Activated T-cell treated with anti-CD3 and anti-CD28 coated beads for 24 hours (primary cell): ENCODE measurements at places on chromosomes 12 and 14.
A peak's percentile ranks its signal among the peaks of the same experiment; 100 is the strongest.

GRCh38 chr14:51283402-51284085, 43.5 kb downstream of the TMX1 start:
- no peak for DNase-seq

- DNase-seq, result no peak
These were observed 33.6 kb upstream of the PCNX1 start for GRCh38 chr14:70873627-70874026.

DNA sequence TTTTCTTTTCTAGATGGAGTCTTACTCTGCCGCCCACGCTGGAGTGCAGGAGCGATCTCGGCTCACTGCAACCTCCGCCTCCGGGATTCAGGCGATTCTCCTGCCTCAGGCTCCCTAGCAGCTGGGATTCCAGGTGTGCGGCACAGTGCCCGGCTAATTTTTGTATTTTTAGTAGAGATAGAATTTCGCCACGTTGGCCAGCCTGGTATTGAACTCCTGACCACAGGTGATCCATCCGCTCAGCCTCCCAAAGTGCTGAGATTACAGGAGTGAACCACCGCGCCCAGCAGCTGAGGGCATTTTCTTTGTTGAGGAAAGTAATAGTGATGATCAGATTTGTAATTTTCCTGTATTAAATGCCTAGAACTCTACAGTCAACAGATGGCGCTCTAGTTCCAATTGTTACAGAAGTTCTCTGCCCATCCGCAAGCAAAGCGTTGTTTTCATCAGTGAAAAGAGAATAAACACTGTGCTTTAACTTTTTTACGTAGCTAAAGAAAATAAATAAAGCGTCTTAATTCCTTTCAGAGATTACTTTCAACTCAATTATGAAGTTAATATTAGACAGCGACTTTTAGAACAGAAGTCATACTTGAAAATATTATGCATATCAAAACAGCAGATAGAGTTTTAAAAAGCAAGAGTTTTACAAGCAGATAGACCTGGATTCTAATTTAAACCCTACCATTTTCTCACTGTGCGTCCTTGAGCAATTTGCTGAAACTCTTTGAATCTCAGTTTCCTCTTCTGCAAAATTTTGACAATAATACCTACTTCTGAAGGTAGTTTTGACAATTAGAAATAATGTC, 335.1 kb downstream of the DUSP6 start:
- DNase-seq, result no peak

- DNase-seq, result no peak
These were observed 41.3 kb downstream of the TDG start for GRCh38 chr12:104006929-104007328.

DNA sequence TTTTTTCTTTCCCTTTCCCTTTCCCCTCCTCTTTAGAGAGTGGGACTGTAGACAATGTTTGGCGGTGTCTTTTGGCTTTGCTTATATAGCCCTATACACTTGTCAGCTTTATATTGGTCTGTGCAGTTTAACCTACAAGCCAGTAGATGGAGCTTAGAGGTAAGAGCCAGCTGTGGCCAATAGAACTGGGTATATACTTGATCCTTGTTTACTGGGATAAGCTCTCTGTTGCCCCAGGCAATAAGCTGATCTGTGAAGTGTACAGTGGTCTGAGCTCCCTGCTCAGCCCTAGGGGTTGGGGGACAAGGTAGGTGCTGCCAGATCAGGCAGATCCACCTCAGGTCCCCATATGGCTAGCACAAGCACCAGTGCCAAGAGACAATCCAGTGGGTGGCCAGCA, 434.1 kb downstream of the NOVA1 start:
- DNase-seq, result no peak

- DNase-seq, result no peak
These were observed 219.4 kb downstream of the LRRK2 start for GRCh38 chr12:40444174-40444573.

DNA sequence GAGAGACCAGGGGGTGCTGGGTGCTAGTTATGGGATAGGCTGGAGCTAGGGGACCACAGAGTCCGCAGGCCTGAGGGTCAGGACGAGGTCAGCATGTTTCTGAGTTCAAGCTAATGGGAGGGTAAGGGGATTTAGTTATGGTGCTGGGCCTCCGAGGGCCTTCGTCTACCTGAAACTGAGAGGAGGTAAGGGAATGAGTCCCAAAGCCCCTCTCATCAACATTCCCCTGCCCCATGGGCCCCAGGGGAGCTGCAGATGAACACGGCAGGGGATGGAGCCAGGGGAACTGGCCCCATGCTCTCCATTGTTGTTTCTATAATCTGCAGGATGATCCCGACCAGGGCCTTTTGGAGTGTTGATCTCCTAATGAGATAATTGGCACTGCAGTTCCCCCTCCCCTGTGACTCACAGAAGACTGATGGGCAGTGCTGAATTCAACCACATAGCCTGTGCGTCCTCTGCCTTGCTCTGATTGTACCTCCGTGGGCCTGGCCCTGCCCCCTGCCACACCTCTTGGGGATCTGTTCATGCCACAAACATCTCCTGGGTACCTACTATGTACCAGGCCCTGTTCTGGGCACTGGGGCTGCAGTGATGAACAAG, 21.4 kb downstream of the FAIM2 start:
- no peak for DNase-seq

GRCh38 chr14:76007379-76007778, 21.8 kb downstream of the IFT43 start:
- no peak for DNase-seq

- DNase-seq, result no peak
These were observed 57.1 kb downstream of the KDM2B start for GRCh38 chr12:121523741-121524140.

GRCh38 chr12:51920046-51920445, 12.7 kb downstream of the ACVRL1 start:
- no peak for DNase-seq

DNA sequence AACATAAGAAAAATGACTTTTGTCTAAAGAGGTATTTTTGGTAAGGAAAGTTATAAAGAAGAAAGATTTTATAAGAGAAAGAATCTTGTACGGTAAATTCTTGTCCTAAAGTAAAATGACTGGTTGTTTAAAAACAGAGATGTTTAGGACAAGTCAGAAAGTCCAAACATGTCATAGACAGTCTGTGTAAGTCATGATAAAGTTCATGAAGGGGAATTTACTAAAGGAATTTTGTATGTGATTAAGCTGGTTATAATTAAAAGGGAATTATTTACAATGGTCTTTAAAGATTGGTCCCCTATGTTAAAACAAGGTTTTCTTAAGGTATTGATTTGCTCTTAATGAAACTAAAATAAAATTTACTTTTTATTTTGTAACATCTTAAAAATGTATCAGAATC, 269.4 kb upstream of the CCDC196 start:
- no peak for DNase-seq

DNA sequence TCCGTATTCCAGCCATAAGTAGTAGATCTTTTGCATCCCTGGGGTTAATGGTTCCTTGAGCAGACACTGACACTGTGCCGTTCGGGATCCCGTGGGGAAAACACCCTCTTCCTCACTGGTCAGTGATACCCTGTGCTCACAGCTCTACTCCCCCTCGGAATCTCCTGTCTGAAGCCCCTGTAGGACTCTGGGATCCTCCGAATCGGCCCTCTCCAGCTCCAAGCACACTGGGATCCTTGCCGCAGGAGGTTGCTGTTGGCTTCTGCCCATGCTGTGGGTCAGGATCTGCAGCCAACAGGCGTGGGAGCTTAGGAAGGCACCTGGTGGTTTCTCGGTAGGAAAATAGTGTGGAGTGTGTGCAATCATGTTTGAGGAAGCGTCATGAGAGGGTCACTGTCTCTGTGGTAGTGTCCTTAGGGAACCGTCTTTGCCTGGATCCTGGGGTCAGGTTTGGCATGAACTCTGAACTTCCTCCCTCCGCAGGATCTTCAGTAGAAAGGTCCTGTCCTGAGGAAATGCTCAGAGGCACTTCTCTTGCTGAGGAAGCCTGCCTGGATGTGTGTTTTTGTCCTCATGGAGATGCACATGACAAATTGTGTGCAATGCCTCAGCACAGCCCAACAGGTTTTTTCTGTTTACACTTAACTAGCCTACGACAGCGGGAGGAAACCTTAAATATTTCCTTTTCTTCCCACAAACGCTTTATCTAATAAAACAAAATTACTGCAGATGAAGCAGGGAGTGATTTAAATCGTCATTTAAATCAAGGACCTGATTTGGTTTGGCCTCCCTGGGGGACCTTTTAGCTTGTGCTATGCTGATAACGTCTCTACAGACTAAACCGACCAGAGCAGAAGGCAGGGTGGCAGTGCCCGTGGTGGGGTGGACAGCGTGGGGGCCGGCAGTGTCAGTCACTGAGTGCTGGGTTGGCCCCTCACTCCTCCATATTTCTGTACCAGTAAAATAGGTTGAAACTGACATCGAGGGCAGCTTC, 18.7 kb downstream of the FBXL14 start:
- DNase-seq, result no peak

DNA sequence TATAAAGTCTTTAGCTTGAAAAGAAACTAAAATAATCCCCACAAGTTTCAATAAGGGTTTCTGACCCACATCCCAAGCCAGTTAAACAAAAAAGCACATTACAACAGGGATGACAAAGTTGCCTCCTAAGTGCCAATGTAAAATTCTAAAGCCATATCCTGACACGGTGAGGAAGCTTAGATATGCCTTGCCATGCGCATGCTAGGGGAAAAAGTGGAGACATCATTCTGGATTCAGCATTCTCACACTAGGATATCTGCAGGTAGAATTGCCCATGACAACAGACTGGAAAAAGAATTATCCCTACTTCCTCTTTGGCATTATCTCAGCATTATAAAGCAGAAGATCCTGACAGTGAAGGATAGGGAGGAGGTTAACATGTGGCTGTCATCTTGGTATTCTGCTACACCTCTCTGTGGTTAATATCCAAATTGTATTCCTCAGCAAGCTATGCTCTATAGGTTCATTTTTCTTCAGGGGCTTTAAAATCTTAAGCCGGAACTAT, 4.9 kb downstream of the DUSP6 start:
- DNase-seq, result no peak

GRCh38 chr12:123436017-123436964, at the start of gene RILPL2:
Gene RILPL2, minus strand, starts transcription at chr12:123436684. Its CDS starts 264 bp downstream, at chr12:123436420.
- DNase-seq, result peak; percentile 92

- DNase-seq, result no peak
These were observed 499.0 kb downstream of the GALC start for GRCh38 chr14:87494010-87494409.

DNA sequence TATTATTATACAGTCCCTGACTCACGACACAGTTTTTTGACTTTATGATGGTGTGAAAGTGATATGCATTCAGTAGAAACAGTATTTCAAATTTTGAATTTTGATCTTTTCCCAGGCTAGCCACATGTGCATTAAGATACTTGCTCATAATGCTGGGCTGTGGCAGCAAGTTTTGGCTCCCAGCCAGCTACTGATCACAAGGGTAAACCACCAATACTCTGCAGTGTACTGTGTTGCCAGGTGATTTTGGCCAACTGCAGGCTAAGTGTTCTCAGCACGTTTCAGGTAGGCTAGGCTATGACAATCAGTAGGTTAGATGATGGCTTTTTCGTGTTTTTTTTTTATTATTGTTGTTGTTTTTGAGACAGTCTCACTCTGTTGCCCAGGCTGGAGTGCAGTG, 69.4 kb upstream of the ACTN1 start:
- DNase-seq, result no peak

DNA sequence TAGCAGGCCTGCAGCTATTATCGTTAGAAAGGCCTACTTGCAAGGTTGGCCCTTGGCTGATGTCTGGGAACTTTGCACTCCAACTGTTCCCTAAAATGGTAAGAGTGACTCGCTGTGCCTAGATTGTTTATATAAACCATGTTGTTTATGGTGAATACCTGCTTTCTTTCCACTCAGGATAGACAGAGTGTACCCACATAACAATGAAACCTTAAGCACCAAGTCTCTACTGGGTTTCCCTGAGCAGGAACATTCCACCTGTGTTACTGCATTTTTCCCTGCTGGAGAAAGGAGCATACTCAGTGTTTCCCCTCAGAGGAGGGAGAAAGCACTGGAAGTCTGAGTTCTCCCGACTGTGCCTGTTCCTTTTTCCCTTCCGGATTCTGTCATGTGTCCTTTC, 32.8 kb downstream of the ERP29 start:
- no peak for DNase-seq

DNA sequence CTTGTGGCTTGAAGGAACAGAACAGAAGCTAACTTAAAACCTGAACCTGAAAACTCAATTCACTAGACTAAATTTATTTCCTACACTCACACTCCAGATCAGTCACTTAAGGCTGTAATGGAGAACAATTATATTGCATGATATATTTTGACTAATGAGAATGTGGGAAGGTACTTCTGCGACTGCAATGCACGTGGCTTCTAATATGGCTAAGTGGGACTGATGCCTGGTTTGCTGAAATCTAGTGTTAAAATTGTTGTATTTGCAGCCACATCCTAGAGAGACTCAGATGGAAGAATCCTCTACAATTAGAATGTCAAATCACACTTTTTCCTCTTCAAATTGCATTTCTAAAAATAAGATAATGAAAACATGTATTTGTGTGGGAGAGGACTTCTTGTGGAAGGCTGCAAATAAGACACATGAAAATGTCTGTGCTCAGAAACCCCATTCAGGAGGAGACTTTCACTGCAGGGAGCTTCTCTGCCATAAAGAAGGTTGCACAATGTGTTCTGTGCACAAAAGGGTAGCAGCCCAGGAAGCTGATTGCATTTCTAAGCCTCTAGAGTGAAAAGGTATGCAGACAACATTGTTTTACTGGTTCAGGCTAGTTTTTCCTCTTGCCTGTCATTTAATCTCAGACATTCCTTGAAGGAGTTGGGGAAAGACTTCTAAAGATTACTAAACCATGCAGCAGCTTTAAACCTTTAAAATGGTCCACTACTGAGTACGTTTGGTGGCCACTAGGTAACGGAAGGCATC, 224.3 kb downstream of the NEDD1 start:
- no peak for DNase-seq

DNA sequence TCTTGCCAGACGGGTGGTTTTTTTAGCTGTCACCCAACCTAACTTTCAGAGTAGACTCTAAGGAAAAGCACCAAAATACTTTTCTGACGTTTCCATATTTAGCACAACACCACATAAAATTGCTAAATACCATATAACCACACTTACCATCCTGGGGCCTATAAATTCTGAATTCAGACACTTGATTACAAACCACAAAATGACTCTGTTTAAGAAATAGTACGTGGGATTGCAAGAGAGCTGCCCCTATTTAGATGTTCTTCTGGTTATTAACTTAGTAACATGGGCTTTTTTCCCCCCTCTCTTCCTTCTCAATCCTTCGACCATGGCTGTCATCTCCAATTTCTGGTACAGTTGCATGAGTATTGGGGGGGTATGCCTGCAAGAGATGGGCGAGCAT, 287.7 kb downstream of the BMP4 start:
- DNase-seq, result no peak

DNA sequence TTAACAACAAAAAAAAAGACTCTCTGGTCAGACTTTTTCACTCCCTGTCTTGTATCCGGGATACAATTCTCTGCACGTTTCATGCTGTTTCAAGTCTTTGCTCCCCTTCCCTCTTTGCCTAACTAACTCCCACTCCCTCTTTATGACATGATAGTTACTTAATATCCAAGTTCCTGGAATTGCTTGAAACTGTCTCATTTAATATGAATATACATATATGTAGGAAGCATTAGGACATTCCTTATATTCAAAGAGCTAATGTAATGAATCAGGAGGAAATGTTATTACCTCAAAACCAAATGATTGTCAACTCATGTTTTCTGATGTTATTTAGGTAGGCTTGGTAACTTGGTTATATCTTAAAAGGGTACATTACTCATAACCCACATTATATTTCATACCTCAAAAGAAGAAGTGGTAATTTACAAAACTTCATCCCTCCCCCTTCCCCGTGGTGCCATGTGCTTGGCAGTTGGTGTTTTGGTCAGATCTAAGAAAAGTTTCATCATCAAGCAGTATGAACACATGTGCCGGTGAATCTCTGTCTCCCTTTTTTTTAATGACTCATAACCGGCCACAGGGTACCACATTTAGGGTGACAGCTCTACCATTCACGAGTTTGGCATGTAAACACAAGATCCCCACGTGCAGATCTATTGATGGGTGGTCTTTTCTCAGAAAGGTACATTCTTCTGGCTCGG, 56.5 kb downstream of the HCAR2 start:
- DNase-seq, result peak; percentile 45
